ENCODE measurements at places on chromosomes 7 and 10.
A peak's percentile ranks its signal among the peaks of the same experiment; 100 is the strongest.

GRCh38 chr10:4011136-4011812, 226.3 kb upstream of the KLF6 start:
- DNase-seq: no peak

GRCh38 chr10:96369890-96370583, 11.2 kb upstream of the OPALIN start:
- no peak for DNase-seq

- no peak for DNase-seq
Measured at GRCh38 chr7:37083311-37084096, 359.2 kb upstream of the AOAH start.

DNA sequence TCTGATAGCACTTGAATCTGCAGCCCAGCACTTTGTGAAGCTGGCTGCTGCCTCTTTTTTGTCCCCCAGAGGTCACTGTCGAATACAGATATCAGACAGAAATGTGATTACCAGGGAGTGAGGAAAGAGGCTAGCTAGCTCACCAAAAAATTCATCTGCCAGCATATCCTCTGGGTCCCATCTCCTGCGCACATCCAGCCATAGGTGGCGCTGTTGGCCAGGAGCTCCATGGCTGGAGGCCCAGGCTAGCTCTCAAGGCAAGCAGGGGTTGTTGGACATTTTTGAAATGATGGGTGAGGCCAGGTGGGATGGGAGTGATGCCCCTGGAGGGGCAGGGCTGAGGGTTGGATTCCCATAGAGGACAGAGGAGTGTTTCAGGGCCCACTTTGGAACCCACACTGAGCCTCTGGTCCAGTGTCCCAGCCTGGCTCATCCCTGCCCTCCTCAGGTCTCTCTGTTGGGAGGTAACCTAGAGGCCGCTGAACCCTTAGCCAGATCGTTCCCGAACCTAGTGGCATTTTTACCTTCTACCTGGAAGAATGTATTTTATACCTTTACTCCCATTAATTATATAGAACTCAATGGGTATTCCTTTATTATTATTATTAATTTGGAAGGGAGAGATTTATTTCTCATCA, 14.8 kb downstream of the DPCD start:
- DNase-seq: peak; percentile 53

- no peak for DNase-seq
Measured at GRCh38 chr10:51014680-51015389, 59.5 kb upstream of the PRKG1 start.

DNA sequence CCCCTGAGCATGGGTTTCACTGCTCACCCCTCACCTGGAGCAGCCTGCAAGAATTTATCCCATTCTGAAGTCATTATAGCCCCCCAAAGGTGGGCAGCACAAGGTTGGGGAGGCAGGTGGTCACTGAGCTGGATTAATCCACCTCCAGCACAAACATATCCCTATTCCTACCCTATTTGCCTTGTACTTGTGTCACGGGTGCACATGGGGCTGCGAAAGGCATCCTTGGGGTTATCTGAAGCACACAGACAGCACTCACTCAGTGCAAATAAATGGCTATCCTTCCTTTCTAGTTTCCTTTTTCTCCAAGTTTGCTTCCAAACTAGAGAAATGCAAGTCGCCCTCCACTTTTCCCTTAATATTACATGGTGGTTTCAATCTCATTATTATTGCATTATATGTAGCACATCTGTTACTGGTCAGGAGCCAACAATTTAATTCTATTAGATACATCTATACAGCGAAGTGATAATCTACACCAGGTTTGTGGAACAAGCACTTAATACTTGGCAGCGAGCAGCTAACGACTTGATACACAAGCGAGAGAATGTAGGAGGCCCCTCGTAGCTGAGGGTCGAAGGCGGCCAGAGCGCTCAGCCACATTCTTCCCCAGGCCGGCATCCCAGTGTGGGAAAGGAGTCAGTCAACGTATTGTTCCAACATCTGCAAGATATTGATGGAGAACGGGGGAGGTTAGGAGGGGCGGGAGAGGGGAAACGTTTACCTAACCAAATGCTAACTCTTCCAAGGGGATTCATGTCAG, 121.3 kb upstream of the HABP2 start:
- DNase-seq: no peak

- no peak for DNase-seq
Measured at GRCh38 chr10:35353805-35354204, 17.5 kb downstream of the CCNY start.

- DNase-seq: peak; percentile 6
Measured at GRCh38 chr10:92590623-92591549, 2.0 kb upstream of the KIF11 start.

GRCh38 chr10:51768886-51769465, 69.6 kb upstream of the CSTF2T start:
- no peak for DNase-seq

GRCh38 chr10:117788911-117789310, 246.4 kb downstream of the EMX2 start:
- no peak for DNase-seq

GRCh38 chr10:14460447-14460846, 129.7 kb upstream of the FRMD4A start:
- DNase-seq: no peak

DNA sequence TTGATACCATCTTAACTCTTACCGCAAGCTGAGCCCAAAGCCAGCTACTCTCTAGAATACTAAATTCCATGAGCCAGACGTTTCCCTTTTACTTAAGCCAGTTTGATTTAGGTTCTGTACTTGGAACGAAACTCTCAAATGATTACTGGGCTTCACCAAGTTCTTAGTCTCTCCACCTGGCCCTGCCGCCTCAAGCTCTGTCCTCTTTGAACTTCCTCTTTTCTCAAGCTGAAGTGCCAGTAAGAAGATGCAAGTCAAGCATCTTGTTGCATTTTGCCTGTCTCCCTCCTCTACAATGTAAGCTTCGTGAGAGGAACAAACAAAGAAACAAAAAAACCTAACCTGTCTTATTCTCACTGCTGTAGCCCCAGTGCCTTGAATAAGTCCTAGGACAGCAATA, 358.2 kb upstream of the NPVF start:
- DNase-seq: no peak

GRCh38 chr10:91880310-91880709, 29.0 kb downstream of the FGFBP3 start:
- DNase-seq: no peak

- no peak for DNase-seq
Measured at GRCh38 chr10:52334595-52334994, 20.5 kb downstream of the DKK1 start.

DNA sequence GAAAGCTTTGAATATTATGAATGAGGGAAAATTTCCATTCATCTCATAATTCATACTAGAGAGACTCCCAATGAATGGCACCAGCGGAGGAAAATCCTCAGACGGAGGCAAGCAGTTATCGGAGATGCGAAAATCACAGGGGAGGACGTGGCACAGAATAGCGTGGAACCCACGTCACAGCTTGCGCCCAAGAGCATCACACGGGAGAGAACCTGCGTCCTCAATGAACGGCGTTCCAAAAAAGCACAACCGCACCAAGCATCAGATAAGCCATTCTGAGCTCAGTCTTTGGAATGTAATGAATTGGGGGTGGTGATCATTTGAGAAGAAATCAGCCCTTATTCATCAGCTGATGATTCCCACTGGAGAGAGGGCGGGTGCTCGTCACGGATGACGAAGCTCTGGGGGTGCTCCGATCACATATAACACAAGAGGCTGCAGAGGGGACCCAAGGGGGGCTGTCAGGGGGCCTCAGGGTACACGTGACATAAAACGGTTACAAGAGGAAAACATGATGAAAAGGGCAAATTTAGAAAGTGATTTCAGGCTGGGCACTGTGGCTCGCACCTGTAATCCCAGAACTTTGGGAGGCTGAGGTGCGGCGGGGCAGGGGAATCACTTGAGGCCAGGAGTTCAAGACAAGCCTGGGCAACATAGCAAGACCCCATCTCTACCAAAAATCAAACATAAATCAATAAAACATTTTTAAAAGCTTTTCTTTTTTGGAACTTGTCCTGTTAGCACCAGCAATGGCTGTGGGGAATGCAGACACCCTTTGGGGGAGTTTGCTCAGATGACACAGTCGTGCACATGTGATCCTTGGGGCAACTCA, 33.8 kb upstream of the FIS1 start:
- DNase-seq: no peak

- DNase-seq: no peak
Measured at GRCh38 chr7:495761-496321, 23.8 kb downstream of the PDGFA start.

GRCh38 chr10:49363309-49364031, 32.4 kb downstream of the DRGX start:
- DNase-seq: no peak
